ENCODE measurements at places on chromosomes 11 and 22.
A peak's percentile ranks its signal among the peaks of the same experiment; 100 is the strongest.

GRCh38 chr11:13294771-13295579, 17.4 kb downstream of the BMAL1 start:
- DNase-seq: no peak

- peak; percentile 11 for DNase-seq
Measured at GRCh38 chr11:45094958-45095690, 51.3 kb upstream of the PRDM11 start.

DNA sequence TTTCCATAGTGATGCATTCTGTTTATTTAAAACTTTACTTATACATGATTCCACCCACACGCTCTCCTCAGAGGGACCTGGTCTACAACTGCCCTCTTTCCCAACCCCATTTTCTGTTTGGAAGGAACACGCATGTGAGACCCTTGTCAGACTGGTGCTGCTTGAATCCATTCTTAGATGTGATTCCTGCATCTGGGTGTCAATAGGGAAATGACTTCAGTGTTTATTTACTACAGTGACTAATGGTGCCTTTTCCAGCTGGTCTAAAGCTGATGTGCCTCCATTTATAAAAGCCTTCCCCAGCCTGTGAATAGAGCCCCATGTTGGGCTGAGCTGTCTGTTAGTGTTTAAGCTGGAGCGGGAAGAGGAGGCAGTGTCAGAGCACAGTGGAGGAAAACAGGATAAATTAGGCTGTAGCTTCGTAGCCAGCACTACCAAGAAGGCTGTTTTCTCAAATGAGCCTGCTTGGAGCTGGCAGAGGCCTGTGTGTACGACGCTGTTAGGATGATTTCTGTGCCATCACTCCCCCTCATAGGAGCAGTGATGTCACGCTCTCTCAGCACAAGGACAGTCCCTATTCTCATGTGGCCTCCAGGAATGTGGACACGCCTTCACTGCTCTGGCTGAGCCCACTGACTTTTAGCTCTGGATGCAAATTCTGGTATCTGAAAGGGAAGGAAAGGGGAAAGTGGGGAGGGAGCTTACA, 18.9 kb upstream of the C11orf96 start:
- DNase-seq: peak; percentile 92

DNA sequence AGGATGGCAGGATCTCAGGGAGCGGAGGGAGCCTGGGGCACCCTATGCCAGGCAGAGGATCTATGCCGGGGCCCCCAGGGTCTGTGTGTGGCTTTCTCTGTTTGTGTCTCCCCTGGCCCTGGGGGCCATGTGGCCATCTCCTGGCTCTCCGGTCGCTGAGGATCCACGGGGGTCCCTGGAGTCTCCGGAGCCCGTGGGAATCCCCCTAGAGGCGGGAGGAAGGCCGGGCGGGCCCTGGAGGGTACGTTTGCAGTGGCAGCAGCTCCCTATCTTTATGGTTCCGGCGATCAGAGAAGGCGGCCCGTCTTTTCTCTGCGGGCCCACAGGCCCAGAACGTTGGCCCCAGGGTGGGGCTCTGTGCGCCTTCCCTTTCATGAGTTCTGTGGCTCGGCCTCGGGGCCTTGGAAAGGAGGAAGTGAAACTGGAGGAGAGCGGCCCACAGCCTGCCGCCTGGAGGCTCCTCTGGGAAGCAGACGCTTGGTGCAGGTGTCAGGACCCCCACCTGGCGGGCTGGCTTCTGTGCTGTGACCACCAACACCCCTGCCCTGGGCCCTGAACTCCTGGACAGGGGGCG, 82.1 kb downstream of the KCNQ1 start:
- peak; percentile 71 for DNase-seq

DNA sequence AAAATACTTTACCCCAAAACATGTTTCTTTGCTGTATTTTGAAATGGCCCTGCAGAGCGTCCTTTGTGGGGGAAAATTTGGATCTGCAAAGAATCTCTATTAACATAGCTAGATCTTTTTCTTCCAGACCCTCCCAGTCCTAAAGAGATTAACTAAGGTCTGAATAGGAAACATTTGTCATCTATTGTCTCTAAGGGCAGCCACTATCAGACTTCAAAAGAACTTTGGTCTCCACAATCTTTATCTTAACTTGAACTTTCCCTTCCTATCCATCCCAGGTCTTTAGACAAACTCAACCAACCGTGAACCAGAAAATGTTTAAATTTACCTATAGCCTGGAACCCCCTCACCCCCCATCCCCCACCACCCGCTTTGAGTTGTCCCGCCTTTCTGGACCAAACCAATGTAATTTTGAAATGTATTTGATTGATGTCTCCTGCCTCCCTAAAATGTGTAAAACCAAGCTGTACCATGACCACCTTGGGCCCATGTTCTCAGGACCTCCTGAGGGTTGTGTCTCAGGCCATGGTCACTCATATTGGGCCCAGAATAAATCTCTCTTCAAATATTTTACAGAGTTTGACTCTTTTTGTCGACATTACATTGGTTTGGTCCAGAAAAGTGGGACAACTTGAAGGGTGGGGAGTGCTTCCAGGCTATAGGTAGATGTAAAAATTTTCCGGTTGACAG, 3.5 kb upstream of the KRTAP5-9 start:
- no peak for DNase-seq

GRCh38 chr11:65150509-65151299, 16.4 kb upstream of the SYVN1 start:
- DNase-seq: peak; percentile 99

Data from adrenal gland (tissue), 19 donors.